ENCODE measurements at places on chromosomes 3 and 15. TPM values are rescaled to one million over a fixed set of nuclear protein-coding genes. Genes with fewer than 3 reads are reported as not detected.

The CDHR4 gene
- 1.6 TPM for total RNA-seq

The PP2D1 gene
- not detected for total RNA-seq

The ERICH6 gene
- total RNA-seq = 0.49 TPM

The KCNH8 gene
- total RNA-seq = 2.1 TPM

The SEC61A1 gene
- 124 TPM for total RNA-seq

The PRR23B gene
- total RNA-seq = not detected

The ZNF385D gene
- 32.3 TPM for total RNA-seq

All from sciatic nerve (tissue), 2 donors.